ENCODE measurements at places on chromosomes 12 and 14.

GRCh38 chr12:110785240-110785639 lies 42.5 kb upstream of the PPP1CC start:
- no peak for DNase-seq

- DNase-seq: no peak
These were observed 182.2 kb upstream of the FBXO33 start for GRCh38 chr14:39614297-39614923.

DNA sequence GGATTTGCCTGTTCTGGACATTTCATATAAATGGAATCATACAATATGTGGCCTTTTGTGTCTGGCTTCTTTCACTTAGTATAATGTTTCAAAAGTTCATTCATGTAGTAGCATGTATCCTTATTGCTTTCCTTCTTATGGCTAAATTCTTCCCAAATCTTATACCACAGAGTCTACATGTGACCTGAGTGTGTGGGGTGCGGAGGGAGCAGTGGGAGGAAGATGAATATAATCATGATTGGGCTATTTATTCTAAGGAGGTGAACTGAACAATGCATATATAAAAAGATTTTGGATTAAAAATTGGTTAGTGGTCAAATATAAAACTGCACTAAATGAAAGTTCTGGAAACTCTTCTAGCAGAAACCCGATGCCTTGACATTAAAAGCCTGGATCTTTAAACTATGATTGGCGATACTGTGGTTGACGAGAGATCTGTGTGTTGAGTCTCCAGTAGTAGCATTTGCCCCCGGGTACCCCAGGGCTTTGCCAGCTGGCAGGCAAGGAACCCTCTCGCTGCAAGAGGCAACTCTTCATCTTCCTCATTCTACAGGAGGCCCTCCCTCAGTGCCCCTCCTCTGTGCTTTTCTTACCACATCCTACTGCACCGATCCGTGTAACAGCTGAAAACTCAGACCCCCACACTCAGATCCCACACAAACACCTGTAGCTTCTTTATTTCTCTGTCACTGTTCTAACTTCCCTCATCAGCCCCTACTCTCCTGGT lies 2.6 kb downstream of the CYP46A1 start:
- DNase-seq: no peak

GRCh38 chr14:105184461-105184860 lies 3.3 kb upstream of the NUDT14 start:
- DNase-seq: no peak

- no peak for DNase-seq
These were observed 170.9 kb downstream of the PPM1H start for GRCh38 chr12:62763861-62764645.

DNA sequence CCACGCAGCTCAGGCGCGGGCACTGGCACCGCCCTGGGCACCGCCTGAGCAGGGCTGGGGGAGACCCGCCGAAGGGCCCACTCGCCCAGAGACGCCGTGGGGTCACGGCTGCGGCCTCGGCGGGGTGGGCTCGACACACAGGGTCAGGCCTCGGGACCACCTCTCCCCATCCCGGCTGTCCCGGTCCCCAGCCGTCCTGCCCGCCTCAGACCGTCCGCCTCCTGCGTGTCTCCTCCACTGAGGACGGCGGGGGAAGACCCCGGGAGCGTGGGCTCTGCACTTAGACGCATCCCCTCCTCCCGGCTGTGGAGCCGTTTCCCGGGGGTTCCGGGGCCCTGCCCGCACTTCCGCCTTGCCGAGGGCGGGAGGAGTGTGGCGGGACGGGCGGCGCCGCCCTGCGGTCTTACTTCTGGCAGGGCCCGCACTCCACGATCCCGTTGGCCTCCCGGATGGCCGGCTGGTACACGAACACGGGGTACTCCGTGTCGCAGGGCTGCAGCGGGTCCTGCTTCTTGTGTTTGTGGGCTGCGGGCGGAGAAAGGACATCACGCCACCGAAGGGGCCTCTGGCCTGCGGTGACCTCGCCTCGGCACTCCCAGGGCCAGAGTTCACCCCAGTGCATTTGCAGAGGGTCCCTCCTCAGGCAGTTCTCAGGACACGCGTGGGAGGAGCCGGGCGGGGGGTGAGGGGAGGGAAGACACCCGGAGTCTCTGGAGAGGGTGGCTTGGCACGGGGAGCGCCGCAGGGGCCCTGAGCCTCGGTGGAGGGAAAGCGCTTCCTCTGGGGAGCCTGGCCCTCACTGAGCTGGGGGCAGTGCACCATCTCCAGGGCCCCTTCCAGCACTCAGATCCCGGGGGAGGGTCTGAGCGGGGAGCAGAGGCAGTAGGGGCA lies 23.1 kb upstream of the LRTM2 start:
- DNase-seq: no peak

Data from stimulated activated CD8-positive, alpha-beta memory T cell treated with anti-CD3 and anti-CD28 coated beads, Interleukin-12 subunit alpha, Interleukin-12 subunit beta, amount 100 ng/mL, for 4 hours (primary cell).